H9 (cell line): ENCODE measurements at places on chromosomes 3 and 15. TPM values are rescaled to one million over a fixed set of nuclear protein-coding genes. Genes with fewer than 3 reads are reported as not detected.

DNA sequence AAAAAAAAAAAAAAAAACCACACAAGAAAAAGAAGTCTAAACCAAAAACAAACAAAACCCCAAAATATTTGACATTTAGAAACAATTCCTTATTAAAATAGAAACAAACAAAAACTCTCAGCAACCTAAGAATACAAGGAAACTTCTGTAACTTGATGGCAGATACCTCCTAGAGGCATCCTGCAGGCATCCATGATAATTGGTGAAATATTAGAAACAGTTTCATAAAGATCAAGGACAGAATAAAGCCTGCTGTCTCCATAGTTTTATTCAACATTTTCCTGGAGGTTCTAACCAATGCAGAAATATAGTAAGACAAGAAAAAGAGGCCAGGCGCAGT lies 63.0 kb upstream of the TRPM1 start:
- no peak for DNase-seq

DNA sequence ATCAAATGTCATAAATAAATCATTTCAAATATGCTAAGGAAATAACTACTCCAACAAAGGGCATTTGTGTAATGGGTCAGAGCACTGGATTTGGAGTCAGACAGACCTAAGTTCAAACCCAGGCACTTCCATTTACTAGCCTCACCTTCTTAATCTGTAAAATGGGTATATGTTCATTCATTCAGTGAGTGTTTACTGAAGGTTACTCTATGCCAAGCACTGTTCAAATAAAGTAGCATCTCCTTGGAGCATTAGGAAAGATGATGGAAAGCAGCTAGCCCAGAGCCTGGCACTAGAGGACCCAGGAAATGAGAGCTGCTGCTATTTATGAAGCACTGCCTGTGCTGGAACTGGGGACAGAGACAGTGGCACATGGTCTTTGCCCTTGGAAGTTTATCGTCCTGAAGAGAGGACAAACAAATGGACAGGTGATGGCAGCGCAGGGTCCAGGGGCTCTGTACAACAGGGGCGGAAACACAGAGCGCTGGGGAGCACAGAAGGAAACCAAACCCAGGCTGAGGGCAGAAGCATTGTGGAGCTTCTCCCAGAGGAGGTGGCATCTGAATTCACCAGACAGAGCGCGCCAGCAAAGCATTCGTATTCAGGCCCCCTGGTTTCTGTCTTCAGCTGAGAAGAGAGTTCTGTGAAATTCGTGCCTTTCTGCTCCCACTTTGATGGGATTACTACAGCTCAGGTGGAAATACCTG lies 19.0 kb downstream of the TM4SF4 start:
- no peak for DNase-seq

- DNase-seq, result no peak
Measured at GRCh38 chr3:73098873-73099272, 37.4 kb downstream of the EBLN2 start.

DNA sequence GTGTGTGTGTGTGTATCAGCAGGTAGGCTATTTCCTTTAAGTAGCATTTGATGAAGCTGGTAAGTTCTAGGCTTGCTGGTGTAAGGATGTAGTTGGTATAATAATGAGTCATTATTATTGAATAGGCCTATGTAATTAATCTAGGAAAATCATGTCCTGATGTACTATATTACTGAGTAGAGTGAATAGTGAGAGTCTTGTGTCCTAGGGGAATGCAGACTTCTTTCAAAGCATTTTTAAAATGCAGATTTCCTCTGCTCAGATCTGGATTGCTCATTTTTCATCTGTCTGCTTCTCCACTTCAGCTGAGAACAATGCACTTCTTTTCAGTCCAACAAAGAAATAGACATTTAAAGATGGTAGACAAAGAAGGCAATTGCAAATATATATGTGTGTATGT lies 434.2 kb upstream of the ONECUT1 start:
- DNase-seq, result no peak

ATP6V1A gene
- total RNA-seq, result 73.4 and 80.4 TPM in 2 replicates

DYNLT2B gene
- total RNA-seq, result 12.4 and 14.1 TPM in 2 replicates

CHRD gene
- 1.8 and 1.9 TPM in 2 replicates for total RNA-seq
